ENCODE measurements at places on chromosomes 2 and 18. TPM values are rescaled to one million over a fixed set of nuclear protein-coding genes. Genes with fewer than 3 reads are reported as not detected.

KLF11 gene
- total RNA-seq = 23.0 TPM

SPATA3 gene
- total RNA-seq = not detected

UNC80 gene
- 0.06 TPM for total RNA-seq

UPP2 gene
- not detected for total RNA-seq

TMEM200C gene
- 1.9 TPM for total RNA-seq

SLC40A1 gene
- 153 TPM for total RNA-seq

DNA sequence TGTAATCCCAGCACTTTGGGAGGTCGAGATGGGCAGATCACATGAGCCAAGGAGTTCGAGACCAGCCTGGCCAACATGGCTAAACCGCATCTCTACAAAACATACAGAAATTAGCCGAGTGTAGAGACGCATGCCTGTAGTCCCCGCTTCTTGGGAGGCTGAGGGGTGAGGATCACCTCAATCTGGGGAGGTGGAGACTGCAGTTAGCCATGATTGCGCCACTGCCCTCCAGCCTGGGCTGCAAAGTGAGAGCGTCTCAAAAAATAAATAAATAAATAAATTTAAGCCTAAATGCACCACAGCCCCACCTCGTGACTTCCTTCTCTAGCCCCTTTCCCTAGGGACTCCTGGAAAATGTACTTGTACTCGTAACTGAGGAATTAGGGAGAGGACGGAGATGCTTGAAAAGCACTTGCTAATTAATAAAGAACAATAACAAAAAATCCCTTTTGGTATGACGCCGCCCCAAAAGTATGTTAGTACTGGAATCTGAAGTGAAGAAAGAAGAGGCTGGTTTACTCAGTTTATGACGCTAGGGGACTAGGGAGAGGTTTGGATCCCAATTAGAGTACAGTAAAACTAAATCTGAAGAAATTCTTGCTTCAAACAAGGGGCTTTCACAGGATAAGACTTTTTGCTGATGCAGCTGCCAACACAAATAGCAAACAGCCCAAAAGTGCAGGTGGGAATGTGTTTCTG lies 887 bp upstream of the ZNF396 start:
- no peak for DNase-seq

GRCh38 chr2:241752253-241752652 lies 17.8 kb downstream of the D2HGDH start:
- no peak for DNase-seq

- no peak for DNase-seq
Observed at GRCh38 chr2:181977661-181978350, 7.8 kb upstream of the PPP1R1C start.

GRCh38 chr2:57987835-57988573 lies 58.6 kb upstream of the VRK2 start:
- DNase-seq = no peak

GRCh38 chr2:27811768-27812167 lies 40.2 kb downstream of the MRPL33 start:
- no peak for DNase-seq

DNA sequence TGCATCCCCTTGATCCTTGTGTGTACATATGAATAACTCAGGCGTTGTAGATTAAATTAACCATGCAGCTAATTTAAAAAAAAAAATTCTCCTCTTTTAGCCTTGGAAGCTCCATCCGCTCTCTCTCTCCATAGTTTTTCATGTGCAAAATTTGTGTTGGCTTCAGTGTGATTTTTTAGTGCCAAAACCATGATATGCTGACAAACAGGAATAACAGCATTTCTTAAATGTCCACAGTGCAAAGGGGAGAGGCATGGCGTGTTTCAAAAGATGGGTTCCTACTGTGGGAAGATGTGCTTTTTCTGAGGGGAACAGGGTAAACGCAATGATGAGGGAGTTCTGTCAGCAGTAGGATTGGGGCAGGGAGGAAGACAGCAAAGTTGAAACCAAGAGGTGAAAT lies 247.0 kb downstream of the ICOS start:
- DNase-seq = no peak

- DNase-seq = no peak
Observed at GRCh38 chr18:49459404-49460171, 857 bp downstream of the DYM start.

DNA sequence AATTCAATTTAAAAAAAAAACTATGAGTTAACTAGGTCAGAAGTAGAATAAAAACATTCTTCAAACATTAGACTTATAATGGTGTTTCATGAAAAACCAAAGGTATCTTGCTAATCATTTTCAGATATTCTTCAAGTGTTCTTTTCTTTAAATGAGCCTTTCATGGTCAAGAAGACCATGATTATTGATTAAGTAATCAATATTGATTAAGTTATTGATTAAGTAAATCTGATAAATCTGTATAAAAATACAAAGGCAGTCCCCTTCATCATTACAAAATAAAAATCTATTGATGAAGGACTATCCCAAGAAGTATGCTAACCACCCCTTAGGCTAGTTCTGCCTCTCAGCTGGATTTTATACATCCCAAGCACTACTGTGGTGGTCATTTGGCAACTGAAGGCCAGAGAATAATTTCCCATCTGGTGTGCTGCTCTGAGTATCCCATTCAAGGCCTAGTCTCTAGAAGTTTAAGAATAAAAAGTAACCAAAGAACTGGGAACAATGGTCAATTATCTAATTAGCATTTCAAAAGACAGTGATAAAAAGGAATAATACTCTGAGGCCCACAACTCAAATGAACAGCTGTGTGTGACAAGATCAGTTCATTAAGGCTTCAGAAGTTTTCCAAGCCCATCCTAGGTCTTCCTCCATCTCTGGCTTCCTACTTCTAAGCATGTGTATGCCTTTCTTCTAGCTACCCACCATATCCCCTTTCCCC lies 63.5 kb downstream of the TCF4 start:
- no peak for DNase-seq

DNA sequence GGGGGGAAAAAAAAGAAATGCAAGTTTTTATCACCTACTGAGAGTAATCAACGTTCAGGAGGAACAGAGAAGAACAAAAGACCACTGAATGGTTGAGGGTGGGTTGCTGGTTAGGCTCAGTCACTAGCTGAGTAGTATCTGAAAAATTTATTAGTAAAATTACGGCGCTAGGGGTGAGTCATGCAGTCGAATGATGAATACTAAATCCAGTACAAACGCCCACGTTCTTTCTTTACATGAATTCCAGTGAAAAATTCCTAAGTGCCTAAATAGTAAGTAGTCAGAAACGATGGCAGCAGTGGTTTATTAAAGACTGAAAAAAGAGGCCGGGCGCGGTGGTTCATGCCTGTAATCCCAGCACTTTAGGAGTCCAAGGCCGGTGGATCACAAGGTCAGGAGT lies 52.0 kb downstream of the TEKT4 start:
- DNase-seq = no peak

DNA sequence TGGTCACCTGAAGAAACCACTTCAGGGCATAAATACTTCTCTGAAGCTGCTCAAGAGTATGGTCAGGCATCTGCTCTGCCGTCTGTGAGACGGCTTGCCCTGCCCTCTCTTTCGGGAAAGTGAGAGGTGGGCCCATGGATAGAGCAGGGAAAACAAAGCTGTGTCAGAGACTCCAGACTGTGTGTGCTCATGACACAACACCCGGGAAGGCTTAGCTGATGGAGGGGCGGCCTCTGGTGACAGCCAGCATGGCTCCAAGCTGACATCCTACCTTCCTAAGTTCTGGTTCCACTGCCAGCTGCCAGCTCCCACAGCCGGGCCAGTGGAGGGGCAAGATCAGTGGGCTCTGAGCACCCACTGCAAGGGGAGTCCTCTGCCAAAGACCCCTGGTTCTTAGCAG lies 215.3 kb downstream of the ANKRD30B start:
- DNase-seq = no peak

DNA sequence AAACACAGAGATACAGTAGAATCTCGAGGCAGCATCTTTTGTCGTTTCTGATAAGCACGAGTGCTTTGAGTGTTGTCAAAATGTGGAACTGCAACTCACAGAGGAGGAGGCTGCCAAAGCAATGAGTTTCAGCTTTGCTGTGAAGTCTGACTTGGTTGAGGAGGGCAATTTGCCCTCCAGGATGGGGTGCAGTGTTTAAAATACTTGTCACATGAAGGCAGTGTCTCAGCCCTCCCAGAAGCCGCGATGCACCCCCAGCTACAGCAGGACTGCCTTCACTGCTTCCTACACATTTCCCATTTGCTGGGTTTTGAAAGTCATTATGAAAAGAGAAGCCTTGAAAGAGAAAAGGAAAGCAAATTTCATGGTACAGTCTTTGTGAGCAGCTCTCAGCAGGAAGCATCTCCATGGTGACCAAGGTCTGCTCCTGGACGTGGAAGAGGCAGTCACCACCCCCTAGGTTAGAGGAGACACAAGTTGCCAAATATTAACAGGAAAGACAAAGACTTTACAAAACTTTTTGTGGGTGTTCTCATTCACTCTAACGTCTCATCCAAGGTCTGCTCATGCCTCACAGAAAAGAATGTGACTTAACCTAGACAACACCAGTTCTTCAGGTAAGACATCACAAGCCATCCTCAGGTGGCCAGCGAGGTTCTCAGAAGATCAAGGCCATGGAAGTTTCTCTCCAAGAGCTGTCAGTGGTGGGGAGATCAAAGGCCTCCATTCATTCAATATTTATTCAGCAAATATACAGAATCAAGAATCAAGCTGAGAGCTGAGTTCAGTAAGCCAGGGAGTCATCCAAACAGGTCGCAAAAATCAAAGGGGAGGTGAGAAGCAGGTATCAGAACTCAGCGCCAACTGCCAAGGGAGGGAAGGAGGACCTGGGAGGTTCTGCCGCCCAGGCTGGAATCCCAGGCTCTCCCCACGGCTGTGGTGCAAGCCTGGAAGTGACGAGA lies 476.0 kb downstream of the EIPR1 start:
- DNase-seq = no peak

- no peak for DNase-seq
Observed at GRCh38 chr2:26767894-26768487, 3.9 kb downstream of the SLC35F6 start.

DNA sequence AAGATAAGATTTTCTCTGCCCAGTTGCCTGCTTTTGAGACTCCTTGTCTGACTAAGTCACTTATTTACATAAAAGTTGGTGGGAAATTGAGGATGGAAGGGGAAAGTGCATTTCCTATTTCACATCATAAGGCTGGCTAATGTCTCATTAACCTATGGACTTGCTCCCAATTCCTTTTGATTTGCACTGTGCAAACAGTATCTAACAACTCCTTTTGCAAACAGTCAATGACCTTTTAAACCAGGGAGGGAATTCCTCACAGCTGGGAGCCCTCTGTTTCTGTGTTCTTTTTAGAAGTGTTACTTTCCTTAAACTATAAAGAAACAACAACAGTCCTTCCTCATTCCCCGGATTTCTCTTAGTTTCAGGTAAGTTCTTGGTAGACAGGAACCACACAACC lies 272.8 kb downstream of the RND3 start:
- DNase-seq = peak; percentile 7

- no peak for DNase-seq
Observed at GRCh38 chr2:120278901-120279300, 26.2 kb downstream of the RALB start.

- no peak for DNase-seq
Observed at GRCh38 chr2:26683583-26683982, 8.9 kb upstream of the KCNK3 start.

GRCh38 chr18:50924372-50924771 lies 43.5 kb upstream of the ELAC1 start:
- no peak for DNase-seq

DNA sequence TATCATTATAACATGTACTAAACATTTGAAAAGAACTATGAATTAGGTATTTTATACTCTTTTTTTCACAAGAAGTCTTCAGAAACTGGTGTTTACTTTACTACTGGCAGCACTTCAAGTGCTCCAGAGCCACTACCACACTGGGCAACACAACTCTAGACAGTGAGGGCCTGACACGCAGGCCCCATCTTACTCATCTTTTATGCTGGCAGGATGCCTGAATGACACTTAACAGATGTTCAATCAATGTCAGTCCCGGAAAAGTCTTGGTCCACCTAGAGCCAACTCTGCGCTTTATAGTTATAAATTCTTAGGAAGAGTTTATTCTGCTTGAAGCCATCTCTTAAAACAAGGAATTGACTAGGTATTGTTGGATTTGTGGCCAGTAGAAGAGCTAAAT lies 8.7 kb upstream of the WIPF1 start:
- DNase-seq = no peak

DNA sequence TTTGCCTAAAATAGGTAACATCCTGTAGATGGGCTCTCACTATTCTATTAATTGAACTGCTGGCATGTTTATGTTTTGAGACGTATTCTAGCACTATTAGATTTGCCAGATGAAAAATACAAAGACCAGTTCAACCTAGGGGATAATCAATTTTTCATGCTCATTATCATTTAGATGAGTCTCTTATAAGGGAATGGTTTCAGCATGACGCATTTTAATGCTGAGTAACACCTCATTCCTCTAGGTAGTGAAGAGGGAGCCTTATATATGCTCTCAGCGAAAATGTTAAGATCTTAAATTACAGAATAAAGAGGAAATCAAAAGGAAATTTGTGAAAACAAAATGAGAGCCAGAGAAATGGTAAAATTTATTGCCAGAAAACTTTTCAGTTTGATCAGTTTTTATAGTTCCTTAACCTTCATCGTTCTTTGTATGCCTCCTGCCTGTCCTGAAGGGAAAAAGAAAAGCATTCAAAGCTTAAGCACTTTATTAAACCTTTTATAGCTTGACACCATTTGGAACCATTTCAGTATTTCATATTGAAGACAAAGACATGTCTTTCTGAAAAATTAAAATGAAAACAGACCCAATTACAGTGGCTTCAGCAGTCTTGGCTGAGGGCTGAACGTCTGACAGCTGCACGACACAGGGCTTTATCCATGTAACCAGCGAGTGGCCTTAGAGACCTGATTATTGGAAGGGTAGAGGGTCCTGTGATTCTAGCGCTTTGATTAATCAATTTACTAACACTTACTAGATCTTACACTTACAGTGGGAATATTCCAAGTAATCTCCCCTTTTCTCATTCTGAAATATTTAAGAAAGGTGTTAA lies 112.8 kb downstream of the ADCYAP1 start:
- DNase-seq = no peak

DNA sequence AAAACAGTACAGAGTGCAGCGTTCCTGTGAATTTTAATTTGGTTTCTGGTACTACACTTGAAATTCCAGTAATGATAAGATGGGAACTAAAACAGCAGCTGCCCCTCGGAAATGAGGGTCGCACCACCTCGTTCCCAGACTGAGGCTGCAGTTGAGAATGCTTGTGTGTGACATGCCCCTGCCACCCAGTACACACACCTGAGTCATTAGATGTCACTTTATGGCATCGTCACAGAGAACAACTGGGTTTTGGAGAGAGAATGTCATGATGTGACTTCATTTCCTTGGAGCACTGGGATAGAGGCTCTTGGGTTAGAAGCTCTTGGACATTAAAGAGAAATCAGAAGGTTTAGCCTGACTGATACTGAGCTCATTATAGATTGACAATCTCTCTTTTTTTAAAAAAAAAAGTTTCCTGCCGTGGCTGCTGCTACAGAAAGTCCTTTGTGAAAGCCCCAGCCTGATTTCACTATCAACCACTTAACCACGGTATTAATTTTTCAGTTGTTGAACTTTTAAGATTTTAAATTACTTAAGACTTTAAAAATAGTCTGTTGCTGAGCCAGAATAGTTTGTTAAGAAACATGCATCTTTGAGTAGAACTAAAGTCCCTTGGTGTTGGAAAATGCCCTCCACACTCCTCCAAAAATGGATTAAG lies 24.5 kb downstream of the BCL2L11 start:
- DNase-seq = no peak

- DNase-seq = peak; percentile 49
Observed at GRCh38 chr2:3193443-3194330, 183.9 kb downstream of the EIPR1 start.
